ENCODE measurements at places on chromosomes 2 and 18.

DNA sequence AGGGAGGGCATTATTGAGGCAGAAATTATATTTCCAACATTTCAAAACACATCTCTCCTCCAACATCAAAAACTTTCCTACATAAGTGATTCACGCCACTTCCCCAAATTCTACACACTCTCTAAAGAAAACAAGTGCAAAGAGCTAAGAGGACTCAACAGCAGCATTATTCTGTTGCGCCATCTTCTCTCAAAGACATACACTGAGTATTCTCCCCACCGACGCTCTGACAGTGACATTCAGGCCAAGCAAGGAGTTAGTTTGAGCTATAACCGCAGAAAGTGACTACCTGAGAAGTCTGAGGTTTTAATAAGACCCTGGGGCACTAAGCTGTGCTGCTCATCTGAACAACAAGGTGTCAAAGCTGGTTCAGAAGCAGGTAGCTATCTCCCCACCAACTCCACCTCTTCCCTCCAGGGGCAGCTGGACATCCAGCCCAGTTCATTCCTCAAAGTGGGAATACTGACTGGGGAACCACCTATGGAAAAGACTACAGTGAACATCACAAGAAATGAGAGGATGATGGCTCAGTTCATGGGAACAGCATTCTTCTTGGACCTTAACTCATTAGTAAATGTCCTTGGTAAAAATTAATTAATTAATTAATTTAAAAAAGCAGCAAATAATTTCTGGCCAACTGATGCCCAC is 309.5 kb upstream of the CCDC68 start:
- no peak for DNase-seq

DNA sequence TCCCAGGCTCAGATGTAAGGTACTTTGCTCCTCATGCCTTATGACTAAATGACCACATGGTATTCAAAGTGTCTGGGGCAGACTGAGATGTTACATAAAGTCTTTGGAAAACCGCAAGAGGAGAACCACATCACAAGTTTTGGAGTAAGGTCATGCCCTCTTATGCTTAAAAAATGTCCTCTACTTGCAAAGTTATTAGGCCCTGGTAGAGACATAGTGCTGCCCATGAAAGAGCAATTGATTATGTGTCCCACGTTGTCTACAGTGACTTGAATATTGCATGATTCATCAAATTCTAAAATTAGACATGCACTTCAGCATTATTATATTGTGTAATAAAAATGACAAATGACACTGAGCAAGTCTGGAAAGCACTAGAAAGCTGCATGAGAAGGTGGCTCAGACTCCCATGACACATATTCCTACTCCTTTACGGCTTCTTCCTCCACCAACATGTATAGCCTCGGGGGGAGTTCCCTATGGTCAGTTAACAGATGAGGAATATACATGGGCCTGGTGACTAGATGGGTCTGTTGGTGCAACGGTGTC is 602.6 kb upstream of the VRK2 start:
- DNase-seq: no peak

- no peak for DNase-seq
Observed at GRCh38 chr18:47036298-47036874, 965 bp upstream of the ELOA2 start.

- DNase-seq: no peak
Observed at GRCh38 chr18:57422313-57422872, 12.8 kb upstream of the ONECUT2 start.

- no peak for DNase-seq
Observed at GRCh38 chr2:211085056-211085680, 528.8 kb downstream of the CPS1 start.

DNA sequence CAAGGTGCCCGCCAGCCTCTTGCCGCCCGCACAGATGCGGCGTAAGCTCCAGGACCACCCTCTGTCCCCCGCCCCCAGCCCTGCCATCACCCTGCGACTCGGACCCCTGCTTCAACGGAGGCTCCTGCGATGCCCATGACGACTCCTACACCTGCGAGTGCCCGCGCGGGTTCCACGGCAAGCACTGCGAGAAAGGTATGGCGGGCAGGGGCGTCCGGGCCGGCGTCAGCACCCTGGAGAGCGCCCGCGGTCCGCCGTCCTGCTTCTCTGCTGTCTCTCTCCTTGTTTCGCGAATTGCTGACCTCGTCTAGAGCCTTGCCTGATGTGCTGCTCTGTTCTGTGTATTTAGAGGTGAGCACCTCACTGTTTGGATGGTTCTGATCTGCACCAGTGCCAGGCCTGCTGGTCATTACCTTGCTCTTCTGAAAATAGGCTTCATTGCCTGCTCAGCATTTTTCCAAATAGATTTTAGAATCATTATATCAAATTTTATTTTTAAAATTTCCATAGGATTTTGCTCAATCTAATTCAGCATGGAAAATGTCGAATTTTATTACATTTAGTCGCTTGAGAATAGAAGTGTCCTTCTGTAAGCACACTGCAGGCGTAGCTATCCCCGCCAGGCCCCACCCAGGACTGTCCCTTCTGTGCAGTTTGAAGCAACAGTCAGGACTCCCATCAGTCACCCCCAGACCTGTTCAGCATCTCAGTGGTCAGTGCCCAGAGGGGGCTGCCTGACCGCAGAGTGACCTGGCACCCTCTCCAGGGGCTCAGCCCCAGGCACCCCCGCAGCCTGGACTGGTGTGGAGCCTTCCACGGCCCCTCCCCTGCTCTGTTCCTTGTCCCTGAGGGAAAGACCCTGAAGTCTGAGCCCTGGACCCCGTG is 51.6 kb downstream of the SNED1 start:
- DNase-seq: no peak
